ENCODE measurements at places on chromosomes 16 and 17.

DNA sequence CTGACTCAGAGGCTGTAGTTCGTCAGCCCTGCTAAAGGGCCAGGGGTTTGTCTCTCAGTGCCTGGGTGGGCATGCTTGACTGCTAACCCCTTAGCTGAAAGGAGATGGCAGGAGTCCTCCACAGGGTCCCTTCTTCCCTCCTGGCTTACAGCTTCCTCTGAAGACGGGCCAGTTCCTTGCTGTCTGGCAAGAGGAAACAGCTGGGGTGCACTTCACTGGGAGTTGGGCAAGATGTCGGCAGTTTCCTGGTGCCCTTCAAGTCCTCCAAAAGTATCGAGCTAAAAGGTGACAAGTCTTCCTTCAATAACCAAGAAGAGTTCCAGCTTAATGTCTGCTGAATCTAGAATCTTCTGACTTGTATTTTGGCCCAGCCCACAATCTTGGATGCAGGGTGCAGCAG lies 23.4 kb downstream of the NUP85 start:
- no peak for DNase-seq

- DNase-seq: no peak
Measured at GRCh38 chr17:64938290-64938689, 19.0 kb upstream of the LRRC37A3 start.

DNA sequence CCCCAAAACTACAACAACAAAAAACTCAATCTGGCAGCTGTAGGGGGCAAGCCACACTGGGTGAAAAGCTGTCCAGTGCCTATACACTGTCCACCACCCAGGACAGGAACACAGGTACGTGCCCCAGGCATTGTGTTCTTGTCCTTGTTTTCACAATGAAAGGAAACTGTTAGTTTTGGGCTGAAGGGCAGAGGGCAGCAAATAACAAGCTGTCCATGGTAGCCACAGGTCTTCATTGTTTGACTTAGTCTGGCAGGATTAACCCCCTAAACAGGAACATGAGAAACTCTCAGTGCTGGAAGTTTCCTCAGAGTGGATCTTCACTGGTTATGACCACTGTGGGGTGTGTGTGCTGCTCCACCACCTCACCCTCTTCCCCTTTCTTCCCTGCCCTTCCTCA lies 224.6 kb upstream of the N4BP1 start:
- no peak for DNase-seq

- DNase-seq: no peak
Measured at GRCh38 chr17:896953-897661, 82.5 kb downstream of the NXN start.

DNA sequence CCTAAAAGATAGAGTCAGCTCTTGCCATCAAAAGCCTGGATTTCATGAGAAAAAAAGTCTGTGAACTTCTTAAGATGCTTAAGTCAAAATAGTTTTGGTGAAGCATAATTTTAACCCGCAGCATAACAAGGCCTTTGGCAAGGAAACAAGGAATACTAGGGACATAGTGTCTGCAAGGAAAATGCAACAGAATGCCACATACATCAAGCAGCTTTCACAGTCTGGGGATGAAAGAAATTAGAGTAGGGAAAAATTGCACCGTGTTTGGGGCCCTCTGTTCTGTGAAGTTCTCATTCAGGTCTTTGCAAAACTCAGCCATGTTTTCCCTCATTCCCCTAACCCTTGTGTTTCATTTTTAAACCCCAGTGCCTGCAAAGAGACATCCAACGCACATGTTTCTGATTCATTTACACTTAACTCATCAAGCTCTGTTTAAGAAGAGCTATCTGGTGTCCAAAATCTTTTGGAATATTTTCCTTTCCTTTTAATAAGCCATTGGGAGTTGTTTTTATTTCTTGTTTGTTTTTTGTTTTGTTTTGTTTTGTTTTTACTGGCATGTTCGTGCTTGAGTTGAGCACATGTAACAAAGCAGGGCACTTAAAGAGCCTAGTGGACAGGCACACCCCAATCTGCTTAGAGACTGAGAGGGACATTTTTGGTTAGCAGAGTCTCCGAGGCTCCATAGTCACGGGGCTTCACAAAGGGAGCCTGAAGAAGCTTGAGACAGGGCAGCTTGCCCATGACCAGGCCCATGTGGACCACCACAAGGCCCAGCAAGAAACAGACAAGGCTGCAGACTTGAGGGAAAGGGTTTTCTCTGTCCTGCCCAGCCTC lies 116.5 kb downstream of the ANKFN1 start:
- no peak for DNase-seq

GRCh38 chr16:85162478-85163277 lies 50.4 kb upstream of the CIBAR2 start:
- no peak for DNase-seq

DNA sequence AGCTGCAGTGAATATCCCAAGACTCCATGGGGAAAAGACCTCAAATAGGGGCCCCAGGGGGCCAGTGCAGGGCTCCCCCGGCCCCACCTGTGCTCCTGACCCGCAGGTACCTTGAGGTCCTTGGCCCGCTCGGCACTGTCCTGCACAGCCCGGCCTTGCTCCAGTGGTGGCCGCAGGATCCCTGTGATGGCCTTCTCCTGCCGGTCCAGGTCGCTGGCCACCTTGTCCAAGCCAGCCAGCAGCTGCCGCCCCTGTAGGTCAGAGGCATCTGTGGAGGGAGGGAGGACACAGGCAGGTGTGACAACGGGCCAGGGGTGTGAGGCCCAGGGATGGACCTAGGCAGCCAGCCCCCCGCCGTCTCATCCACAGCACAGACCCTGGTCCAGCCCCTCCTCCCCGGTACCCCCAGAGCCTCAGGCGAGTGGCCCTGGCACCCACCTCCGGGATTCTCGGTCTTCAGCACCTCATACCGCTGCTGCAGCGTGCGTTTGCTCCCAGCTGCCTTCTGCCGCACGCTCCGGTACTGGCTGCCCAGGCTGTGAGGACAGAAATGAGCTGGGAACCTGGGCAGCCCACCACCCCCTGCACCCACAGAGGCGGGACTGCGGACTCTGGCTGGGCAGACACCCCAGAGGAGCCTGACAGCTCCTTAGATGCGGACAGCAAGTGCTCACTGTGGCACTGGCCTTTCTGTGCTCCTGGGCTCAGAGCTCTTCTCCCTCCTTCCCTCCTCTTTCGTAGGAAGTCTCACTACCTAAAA lies 43.7 kb downstream of the PPL start:
- no peak for DNase-seq

- DNase-seq: no peak
Measured at GRCh38 chr16:66959704-66960161, 1.3 kb upstream of the CES3 start.

DNA sequence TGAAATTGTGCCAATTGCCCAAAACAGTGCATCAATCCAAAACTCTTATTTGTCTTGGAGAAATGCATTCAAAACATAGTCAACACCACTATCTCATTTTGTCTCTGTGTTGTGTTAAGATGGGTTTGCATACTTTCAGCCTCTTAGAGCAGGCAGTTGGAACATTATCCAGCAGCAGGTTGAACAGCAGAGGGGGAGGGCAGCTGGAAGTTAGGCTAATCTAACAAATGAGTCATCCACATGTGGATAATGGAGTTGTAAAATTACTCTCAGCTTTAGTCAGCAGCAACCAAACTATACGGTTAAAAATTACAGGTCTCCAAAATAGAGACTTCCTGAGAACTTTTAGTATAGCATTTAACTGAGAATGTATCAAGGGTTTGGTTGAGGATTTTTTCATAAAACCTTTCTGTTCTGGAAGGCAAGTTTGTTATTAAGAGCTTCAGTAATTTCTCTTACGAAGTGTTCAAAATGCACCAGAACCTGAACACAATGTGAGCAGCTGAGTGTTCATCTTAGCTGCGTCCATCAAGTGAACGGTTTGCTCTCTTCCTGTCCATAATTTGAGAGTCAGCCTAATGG lies 46.3 kb downstream of the PRKCA start:
- DNase-seq: no peak

DNA sequence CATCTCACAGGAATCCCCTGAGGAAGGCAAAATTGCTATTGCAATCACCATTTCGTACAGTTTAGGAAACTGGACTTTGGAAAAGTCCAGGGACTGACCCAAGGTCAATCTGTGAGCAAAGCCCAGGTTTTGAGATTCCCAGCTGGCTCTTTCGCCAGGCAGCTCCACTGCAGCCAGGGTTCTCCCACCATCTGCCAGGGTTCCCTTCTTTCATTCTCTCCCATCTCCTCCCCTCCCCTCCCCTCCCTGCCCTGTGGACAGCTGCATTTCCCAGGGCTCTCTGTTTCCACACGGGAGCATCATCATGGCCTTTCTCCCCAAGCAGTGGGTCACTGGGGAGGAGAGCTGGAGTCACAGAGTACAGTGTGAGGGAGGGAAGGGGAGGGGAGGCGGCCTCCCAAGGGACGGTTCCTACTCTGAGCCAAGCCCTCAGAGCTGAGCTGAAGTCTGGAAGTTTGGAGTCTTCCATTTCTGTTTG lies 11.9 kb upstream of the GSDMA start:
- DNase-seq: no peak

- DNase-seq: no peak
Measured at GRCh38 chr17:6796887-6797490, 21.0 kb downstream of the FBXO39 start.

GRCh38 chr17:82604532-82604931 lies 43.7 kb downstream of the WDR45B start:
- DNase-seq: no peak

DNA sequence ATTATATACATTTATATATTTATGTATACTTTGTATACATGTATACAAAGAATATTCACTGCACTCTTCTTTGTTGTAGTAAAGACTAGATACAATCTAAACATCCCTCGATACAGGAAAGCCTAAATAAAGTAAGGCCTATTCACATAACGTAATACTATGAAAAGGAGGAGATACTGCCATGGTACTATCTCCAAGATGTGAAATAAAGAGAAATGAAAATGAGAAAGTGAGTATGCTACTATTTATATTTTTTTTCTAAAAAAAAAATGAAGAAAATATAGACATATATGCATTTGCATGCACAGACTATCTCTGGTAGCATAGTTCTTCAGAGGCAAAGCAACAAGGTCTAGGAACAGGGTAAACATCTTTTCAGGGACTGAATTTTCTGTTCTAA lies 19.4 kb downstream of the CFDP1 start:
- no peak for DNase-seq

GRCh38 chr17:78378225-78379130 lies at the start of gene PGS1:
Gene PGS1, plus strand, starts transcription at chr17:78378649. Its CDS starts 17 bp downstream, at chr17:78378666.
- peak; percentile 81 for DNase-seq

All from CD4-positive, alpha-beta T cell treated with Interleukin-17A for 1 hour (primary cell).